NCI-H1436 treated with DMSO at 0.1 percent for 48 hours (cell line): ENCODE measurements at places on chromosomes 1 and 21.

DNA sequence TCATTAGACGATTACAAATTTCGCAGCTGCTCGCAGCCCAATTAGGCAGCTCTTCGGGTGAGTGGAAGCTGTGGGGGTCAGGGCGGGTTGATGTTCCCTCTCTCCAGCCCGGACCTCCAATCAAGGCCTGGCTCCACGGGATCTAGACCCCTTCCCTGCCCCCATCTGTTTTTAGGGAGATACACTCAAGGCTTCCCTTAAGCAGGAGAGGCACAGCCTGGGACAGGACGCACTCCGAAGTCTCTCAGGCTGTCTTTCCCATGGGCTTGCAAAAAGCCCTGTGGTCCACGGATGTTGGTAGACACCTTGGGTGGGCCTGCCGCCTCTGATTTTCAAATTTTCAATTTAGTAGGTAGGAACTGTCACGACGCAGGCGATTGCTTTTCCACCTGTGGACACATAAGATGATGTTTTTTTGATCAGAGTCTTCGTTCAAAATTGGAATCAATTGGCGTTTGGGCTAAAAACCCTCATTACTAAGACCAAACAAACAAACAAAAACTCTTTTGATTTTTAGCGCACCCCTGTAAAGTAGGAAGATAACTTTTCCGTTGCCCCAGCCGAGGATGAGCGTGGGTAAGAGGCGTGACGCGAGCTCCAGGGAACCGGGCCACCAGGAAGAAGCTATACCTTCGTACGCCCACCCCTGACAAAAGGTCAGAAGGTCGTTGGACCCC lies 2.5 kb upstream of the LHX8 start:
- DNase-seq, result no peak

- DNase-seq, result no peak
These were observed 91.6 kb upstream of the RUNX3 start for GRCh38 chr1:25021591-25022215.

- DNase-seq, result no peak
These were observed 14.9 kb downstream of the NTPCR start for GRCh38 chr1:232965124-232965911.

GRCh38 chr1:207750631-207751305 lies 1.1 kb upstream of the CD46 start:
- DNase-seq, result no peak

- DNase-seq, result no peak
These were observed 81.6 kb upstream of the KCNE2 start for GRCh38 chr21:34282223-34282622.

GRCh38 chr1:196152975-196153374 lies 455.3 kb downstream of the KCNT2 start:
- no peak for DNase-seq

DNA sequence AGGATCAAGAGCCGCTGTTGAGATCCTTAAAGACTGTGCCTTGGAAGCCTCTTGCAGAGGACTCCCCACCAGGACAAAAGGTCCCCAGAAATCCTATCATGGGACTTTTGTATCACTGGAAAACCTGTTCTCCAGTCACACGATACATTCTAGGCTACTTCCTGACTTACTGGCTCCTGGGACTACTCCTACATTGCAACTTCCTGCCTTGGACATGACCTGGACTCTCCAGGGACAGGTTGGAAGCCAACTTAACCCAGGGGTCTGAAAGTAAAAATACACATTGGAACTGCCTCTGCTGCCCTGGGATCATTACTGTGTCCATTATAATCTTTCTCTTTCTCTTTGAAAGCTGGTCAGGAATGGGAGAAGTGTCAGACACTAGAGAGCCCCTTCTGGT lies 9.9 kb downstream of the PIGV start:
- no peak for DNase-seq

DNA sequence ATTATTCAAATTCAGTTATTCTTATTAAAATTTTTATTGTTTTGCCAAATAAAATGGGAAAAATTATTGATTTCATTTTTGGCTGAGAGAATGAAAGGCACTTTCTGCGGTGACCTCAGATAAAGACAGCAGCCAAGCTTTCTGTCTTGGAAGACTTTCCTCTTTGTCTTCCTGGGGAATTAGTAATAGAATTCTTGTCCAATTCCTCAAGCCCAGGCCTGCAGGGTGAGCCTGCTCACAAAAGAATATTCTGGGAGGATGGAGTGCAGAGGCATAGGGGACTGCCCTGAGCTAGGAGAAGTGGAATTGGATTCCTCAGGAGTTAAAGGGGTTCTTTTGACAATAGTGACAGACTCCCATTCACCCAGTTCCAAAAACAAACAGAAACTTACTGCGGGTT lies 614.5 kb upstream of the ADGRL2 start:
- DNase-seq, result no peak

DNA sequence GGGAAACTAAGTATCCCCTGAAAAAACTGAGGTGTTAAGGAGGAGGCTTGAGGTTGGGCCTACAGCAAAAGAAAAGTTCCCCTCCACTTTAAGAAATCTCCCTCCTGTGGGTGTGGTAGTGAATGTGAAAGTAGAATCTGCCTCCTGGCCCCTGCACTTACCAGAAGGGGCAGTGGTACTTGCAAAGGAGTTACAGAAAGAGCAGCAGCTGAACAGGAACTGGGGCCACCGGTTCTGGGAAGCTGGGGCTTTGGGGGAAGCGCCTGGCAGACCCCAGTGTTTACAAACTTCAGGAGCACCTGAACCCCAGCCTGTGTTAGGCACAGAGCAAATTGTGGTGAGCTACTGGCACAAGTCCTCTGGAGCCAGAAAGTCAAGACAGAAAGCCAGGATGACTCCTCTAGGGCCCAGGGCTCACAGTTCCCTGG lies 250.2 kb upstream of the FGGY start:
- DNase-seq, result no peak

GRCh38 chr1:96968541-96968940 lies 247.0 kb downstream of the PTBP2 start:
- no peak for DNase-seq

DNA sequence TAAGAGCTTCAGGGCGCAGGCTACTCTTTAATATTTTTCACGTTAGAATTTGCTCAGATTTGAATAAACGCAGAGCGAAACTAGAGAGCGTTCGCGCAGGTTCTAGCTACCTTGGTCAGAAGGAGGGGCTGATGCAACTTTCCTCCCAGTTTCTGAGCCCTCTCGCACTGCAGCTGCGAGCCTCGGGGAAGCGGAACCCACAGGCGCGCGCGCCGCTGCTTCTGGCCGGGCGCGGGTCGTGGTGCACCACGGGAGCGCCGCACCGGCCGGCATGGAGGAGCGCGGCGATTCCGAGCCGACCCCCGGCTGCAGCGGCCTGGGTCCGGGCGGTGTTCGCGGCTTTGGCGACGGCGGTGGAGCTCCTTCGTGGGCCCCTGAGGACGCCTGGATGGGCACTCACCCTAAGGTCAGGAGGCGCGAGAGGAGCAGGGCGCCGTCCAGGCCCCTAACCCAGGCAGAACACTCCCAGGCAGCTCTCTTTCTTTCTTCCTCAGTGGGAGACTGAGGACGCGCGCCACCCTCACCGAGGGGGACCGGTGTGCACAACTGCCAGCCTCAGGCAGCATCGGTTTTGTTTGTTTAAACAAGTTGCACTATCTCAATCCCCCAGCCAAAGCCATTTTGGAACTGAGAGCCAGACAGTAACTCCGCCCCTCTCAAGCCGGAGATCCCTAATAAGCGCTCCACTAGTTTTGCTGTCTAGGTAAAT lies at the start of gene TSEN15:
Gene TSEN15, plus strand, starts transcription at position 246 of the 709 bp plus-strand sequence. Its CDS starts 26 bp downstream, at position 272.
- no peak for DNase-seq

DNA sequence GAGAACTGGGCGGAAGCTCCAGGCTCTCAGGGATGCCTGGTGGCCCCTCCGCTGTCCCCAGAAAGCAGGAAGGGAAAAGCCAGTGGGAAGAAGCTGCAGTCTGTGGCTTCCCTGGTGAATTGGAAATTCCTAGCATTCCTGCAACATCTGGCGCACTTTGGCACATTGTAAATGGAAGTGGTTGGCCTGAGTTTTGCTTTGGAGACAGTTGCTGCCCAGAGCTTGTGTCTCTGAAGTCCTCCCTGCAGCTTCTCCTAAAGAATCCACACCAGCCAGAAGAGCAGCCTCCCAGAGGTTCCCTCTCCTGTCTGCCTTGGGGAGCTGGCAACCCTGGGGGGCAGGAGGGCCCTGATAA lies 48.2 kb downstream of the ARHGEF10L start:
- DNase-seq, result no peak

DNA sequence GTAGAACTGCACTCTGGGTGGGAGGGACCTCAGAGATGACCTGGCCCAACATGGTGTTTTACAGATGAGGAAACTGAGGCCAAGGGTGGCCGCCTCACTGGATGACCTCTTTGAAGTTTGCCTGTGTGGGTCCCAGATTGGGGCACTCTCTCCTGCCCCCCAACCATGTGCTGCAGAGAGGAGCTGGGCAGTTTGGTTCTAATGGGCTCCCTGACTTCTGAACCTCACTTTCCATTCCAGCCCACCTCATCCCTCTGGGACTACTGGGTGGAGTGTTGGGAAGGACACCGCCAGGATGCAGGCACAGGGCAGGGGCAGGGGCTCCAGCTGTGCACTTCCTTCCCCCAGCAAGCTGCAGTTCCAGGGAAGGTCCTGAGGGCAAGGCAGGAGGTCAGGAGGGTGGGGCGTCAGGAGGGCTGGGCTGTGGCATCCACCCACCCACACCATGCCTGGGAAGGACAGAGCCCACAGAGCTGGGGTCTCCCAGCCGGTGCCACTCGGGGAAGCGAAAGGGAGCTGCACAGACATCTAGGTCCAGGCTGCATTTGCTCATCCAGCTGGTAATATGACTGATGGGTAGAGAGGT lies 10.3 kb upstream of the EPS8L3 start:
- DNase-seq, result no peak

DNA sequence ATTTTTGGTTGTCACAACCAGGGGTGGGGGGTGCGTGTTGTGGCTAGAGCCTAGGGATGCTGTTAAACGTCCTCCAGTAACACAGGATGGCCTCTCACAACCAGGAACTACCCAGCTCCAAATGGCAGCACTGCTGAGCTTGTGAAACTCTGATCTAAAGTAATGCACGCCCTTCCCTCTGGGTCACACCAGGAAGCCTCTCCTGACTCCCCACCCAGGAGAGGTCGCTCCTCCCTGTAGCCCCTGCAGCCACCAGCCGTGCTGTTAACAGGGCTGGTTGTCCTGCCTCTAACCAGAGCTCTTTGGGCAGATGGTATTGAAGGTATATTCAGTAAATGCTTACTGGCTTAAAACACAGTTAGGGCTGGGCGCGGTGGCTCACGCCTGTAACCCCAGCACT lies 73.2 kb downstream of the NKAIN1 start:
- no peak for DNase-seq

- DNase-seq, result no peak
These were observed 8.2 kb upstream of the TGFBR3 start for GRCh38 chr1:91894036-91894761.

- DNase-seq, result no peak
These were observed 33.1 kb downstream of the KIAA0319L start for GRCh38 chr1:35524106-35524505.
